ENCODE measurements at places on chromosomes 12 and 14. TPM values are rescaled to one million over a fixed set of nuclear protein-coding genes. Genes with fewer than 3 reads are reported as not detected.

MUCL1 gene
- not detected for total RNA-seq

DAAM1 gene
- total RNA-seq = 5.3 TPM

A2M gene
- total RNA-seq = not detected

KRT77 gene
- not detected for total RNA-seq

C12orf60 gene
- 2.1 TPM for total RNA-seq

GZMH gene
- total RNA-seq = 35.7 TPM

STRAP gene
- 147 TPM for total RNA-seq

SDR39U1 gene
- total RNA-seq = 48.0 TPM

GABARAPL1 gene
- total RNA-seq = 6.6 TPM

CCDC60 gene
- not detected for total RNA-seq

OR4K13 gene
- total RNA-seq = not detected

TTC8 gene
- 3.5 TPM for total RNA-seq

KLRB1 gene
- 0.15 TPM for total RNA-seq

All from activated T-helper 1 cell treated with anti-CD3 and anti-CD28 coated beads, Interleukin-12 subunit alpha, Interleukin-12 subunit beta, Interleukin-2, Interleukin-4 antibody, amounts not matched to agents 30 ng/mL and 10 ng/mL and 1 ng/mL, durations not matched to agents 14 hours and 24 hours and 36 hours (primary cell).